ENCODE measurements at places on chromosomes 1 and 21.
A peak's percentile ranks its signal among the peaks of the same experiment; 100 is the strongest.

- no peak for DNase-seq
Measured at GRCh38 chr1:168467452-168467851, 76.3 kb downstream of the XCL2 start.

DNA sequence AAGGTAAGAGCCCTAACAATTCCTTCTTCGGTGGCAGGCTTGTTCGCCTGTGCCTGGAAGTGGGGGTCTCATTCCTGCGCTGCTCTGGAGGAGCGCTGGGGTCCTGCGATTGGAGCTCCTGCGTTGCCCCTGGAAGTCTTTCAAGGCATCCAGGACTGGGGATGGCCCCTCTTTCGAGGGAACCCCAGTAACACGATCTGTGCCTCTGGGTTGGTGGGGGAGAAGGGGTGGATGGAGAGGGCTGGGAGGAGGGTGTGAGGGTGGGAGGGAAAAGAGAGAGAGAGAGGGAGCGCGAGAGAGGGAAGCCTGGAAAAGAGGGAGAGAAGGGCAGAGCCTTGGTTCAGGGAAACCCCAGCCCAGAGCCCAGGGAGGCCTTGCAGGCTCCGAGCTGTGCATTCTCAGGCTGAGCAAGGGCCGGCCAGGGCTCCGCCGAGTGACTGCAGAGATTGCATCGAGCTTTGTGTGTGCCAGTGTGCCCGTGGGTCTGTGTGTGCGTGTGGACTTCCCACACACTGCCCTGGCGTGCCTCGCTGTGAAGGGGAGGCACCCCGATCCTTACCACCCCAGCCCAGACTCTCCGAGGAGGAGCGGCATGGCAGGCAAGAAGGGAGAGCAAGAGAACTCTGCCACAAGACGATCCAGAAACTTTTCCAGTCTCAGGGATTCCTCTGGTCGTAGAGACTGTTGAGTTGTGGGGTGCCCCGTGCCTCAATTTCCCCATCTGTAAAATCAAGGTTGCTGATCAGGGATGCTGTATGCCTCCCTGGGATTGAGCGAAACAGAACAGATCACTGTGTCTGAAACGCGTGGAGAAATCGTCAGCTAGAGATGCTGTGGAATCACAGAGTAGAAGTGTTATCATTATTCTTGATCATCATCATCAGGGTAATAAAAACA is 619 bp downstream of the BCL9 start:
- peak; percentile 59 for DNase-seq

DNA sequence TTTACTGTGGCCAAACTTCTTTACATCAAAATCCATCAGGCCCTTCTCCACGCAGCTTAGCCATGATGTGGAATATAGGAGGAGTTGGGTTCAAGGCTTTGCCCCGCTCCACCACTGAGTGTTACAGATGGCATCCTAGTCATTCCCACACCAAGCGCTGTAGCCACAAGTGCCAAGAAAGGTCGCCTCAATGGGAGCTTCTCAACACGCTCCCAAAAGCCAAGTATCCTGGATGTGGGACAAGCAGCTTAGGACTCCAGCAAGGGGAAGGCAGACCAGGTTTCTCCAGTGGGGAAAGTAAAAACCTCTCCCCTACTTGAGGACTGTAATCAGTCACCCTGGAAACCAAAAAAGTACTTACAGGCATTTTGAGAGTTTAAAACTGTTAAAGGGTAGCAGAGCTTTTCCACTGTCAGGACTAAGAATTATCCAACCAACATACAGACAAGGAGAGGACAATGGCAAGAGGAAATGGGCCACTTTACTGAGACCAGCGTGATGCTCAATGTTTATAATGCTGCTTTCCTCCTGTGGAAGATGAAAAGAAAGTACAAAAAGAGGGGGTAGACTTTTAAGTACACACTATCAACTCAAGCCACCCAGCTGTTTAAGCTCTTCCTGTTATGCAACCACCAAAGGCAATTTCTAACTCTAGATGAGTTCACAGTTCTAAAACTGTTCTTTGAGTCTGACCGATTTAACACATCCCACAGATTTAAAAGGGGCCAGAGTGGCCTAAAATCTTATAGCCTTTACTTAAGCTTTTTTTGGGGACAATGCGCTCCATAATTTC is 120.7 kb upstream of the KRTAP19-8 start:
- no peak for DNase-seq

DNA sequence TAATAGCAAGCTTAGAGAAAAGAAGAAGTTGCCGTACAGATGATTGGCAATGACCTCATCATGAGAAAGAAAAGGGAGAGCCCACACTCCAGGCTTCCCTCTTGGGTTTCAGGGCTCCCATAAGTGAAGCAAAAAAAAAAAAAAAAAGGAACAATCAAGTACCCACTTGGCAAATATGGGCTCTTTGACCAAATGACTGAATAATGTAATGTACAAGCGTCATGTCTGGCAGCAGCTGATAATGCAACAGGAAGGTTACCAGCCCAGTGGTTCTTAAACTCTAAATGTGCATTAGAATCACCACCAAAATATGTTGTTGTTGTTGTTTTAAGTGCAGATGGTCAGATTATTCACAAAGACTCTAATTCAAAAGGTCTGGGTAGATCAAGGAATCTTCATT is 13.5 kb downstream of the TNFSF4 start:
- no peak for DNase-seq

- no peak for DNase-seq
Measured at GRCh38 chr1:157944663-157945280, 48.7 kb upstream of the KIRREL1 start.

GRCh38 chr1:100713626-100714025 is 5.9 kb upstream of the VCAM1 start:
- peak; percentile 18 for DNase-seq

- DNase-seq: no peak
Measured at GRCh38 chr1:117826540-117827078, 102.8 kb downstream of the GDAP2 start.

DNA sequence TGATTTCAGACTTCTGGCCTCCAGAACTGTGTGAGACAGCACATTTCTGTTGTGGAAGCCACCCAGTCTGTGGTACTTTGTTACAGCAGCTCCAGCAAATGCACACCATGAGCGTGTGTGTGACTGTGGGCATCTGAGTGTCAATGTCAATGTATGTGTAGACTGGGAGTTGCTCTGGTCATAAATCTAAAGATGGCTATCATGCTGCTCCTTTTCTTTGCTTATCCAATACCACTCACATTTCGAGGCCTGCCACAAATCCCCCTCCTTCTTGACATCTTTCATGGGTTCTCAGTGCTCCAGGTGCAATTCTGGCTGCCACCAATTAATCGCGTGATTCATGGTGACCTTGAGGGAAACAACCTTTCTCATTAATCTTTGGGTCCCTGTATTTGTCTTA is 141.2 kb downstream of the RWDD3 start:
- no peak for DNase-seq

GRCh38 chr1:85464497-85465098 is 361 bp downstream of the DDAH1 start:
- peak; percentile 46 for DNase-seq

DNA sequence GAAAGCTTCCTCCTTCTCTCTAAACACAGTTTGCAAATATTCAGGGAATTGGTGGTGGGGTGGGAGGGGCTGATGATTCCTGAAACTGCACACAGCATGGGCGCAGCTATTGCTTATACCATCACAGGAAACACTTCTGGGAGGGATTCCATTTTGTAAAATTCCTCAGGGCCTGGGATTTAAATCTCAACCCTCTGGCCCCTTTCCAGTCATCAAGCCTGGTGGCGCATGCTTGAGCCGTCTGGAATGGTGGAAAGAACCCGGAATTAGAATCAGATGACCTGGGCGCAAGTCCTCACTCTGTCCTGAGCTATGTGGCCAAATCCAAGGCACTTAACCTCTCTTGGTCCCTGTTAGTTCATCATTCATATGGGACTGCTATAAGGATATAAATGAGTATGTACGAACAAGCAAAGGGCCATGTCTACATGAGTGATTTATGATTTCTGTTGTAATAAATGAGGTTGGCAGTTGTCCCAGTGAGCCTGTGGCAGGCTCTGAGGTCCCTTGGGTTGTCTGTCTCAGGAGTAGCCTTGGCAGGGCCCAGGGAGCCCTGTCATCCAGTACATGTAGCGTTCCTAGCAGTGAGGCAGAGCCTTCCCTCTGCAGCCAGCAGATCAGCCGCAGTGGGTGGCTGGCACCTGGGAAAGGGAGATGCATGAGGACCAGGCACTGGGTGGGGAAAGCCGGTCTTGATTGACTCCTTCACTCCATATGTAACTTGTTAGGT is 72.0 kb downstream of the MAN1C1 start:
- DNase-seq: no peak

DNA sequence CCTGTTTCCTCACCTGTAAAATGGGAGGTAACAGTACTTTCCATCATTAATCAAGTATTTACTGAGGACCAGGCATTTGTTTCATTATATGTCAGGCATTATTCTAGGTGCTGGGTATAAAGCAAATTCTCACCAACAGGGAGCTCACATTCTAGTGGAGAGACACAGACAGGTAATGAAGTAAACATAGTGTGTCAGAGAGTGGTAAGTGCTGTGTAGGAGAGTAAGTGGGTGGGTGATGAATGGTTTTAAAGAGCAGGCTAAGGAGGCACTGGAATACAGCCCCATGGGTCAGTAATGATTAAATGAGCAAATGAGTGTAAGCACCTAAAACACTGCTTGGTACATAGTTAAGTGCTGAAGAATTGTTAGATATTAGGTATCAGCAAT is 60.4 kb downstream of the DNTTIP2 start:
- DNase-seq: no peak

DNA sequence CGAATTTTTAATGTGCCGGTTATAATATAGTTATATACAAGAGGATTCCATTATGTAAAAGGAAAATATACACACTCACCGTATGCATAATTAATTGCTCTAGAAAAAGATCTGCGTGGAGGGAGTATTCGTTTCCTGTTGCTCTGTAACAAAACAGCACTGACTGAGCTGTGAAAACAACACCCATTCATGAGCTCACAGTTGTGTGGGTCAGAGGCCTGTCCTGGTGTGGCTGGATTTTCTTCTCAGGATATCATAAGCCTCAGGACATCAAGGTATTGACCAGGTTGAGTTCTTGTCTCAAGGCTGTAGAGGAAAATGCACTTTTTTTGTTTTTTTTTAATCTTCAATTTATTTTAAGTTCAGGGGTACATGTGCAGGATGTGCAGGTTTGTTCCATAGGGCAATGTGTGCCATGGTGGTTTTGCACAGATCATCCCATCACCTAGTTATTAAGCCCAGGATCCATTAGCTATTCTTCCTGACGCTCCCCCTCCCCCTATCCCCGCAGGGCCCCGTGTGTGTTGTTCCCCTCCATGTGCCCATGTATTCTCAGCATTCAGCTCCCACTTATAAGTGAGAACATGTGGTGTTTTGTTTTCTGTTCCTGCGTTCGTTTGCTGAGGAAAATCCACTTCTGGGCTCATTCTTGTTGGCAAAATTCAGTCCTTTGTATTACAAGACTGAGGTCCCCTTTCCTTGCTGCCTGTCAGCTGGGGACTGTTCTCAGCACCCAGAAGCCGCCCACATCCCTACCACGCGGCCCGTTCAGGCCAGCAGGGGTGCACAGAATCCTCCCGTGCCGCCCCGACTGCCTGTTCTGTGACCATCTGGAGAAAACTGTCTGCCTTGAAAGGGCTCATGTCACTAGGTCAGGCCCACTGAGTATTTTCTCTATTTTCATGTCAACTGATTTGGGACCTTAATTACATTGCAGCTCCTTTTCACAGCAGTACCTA is 87.4 kb upstream of the ERRFI1 start:
- no peak for DNase-seq

DNA sequence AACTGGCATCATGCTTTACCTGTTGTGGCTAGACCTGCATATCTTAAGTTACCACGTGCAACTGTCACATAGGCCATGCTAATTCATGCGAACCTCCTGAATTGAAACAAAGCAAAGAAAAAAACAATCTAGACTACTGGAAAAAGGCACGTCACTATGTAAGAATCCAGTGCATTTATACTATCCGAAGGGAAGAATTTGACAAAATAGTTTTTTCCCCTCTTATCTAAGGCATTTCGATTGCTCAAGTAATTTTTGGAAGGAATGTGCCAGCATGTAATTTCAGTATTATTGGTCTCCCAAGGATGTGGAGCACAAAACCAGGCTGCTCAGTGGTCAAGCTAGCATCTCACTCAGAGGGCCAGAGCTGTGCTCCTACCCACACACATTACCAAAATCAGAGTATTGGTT is 31.5 kb upstream of the C1orf198 start:
- no peak for DNase-seq

DNA sequence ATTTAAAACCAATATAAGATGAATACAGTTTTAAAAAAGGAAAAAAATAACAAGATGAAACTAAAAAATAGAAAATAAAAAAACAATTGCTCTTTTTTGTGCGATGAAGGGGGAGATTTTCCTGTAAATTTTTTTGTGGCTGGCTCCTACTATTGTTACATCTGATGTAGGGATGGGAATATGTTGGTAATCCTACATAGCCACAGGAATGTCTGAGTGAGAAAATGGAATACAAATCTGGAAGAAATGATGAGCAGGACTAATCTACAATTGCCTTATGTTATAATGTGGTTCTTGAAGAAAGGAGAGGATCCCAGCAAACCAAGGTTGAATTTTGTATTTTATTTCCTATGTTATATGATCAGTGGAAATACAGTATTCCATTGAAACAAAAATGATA is 40.9 kb downstream of the ATP6V1G3 start:
- DNase-seq: no peak

DNA sequence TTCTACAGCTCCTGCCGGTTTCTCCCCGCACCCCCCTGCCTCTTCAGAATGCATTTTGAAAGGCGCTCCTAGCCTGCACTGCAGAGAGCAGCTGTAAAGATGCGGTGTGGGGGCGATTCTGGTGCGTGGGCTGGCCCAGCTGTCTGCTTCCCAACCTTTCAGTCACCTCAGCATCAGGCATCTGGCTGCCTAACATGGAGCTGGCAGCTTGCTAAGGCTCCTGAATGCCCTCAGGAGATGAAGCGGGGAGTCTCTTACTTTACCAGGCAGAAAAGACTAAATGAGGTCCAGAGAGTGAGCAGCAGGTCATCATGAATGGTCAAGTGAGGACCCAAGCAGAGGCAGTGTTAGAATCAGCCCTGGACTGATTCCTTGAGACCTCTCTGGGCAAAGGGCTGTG is 8.7 kb downstream of the IER5 start:
- DNase-seq: no peak

DNA sequence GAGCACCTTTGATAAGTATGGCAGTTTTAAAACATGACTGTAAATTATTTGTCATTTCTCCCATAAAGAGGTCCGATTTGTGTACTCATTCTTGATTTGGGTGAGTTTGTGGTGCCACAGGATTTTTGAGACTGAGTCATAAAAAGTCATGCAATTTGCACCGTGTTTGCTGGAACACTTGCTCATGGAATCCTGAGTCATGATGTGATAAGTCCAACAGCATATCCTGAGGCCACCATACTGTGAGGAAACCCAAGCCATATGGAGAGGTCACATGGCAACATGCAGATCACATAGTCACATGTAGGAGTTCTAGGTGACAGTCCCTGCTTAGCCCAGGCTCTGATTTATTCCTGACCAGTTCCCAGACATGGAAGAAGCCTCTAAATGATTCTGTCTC is 40.8 kb upstream of the PRRX1 start:
- DNase-seq: no peak

- no peak for DNase-seq
Measured at GRCh38 chr1:14930247-14930965, 223.1 kb upstream of the TMEM51 start.

DNA sequence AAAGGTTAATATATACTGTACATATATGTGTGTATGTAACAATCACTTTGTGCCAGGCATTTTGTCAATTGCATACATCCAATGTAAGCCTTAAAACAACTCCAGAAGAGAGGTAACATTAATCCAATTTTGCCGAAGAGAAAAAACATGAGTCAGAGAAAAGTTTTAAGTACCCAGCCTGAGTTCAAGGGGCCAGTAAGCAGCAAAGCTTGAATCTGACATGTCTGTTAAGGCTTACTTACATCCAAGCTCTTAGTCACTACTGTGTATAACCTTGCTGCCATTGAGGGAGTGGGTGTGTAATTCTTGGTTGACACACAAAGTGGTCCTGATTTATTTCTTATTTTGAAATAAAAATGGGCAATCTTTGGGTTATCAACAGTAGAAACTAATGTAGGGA is 360.4 kb upstream of the LYPLAL1 start:
- no peak for DNase-seq
